ENCODE measurements at places on chromosomes 6 and 20.

- DNase-seq: no peak
Observed at GRCh38 chr6:12504325-12504966, 212.1 kb upstream of the PHACTR1 start.

DNA sequence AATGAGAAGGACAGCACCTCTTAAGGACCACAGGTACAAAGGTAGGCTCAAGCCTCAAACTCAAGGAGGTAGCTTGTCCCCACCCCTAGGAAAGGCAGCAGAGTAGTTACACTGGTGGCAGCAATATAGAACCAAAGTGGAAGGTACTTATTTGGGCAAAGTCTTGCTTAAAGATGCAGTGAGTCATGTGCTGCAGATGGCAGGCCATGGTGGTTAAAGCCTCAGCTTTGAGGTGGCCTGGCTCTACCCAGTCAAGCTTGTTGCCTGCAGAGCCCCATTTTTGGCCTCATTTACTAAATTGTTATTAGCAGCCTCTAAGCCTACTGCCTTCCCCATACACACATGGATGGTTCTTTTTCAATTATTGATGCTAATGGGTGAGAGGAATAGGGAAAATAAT lies 146.0 kb downstream of the ELOVL4 start:
- no peak for DNase-seq

DNA sequence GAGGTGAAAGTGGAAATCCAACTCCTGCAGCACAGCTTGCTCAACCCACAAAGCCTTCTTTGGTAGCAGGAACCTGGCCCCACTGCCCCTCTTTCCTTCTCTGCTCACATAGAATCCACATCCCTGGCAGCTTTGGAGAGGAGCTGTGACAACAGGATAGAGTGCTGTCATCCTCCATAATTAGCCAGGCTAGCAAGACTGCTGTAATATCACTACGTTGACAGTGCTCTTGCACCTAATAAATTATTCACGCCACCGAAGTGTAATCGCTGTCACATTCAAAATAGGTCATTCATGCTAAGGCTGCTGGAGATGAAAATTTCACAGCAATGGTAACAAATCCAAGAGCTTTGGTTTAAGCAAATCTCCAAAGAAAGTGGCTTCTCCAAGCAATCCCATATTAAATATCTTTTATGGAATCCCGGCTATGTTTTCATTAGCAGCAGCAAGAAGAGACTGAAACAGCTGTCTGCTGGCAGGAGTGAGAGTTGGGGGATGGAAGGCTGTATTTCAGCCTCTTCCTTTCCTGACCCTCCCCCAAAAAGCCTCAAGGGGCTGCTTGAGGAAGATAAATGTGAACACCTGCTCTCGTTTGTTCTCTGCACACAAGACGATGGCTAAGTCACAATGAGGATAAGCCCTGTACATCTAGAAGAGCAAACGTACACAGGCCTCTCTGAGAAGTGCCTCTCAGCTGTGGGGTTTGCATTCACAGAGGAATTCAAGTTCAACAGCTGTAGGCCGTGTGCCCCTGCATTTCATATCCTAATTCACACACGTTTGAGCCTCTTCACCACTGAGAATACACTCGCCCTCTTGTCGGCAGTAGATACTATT lies 16.5 kb downstream of the RIPOR2 start:
- DNase-seq: peak; percentile 96

- no peak for DNase-seq
Observed at GRCh38 chr6:149716181-149716963, 1.5 kb downstream of the LATS1 start.

DNA sequence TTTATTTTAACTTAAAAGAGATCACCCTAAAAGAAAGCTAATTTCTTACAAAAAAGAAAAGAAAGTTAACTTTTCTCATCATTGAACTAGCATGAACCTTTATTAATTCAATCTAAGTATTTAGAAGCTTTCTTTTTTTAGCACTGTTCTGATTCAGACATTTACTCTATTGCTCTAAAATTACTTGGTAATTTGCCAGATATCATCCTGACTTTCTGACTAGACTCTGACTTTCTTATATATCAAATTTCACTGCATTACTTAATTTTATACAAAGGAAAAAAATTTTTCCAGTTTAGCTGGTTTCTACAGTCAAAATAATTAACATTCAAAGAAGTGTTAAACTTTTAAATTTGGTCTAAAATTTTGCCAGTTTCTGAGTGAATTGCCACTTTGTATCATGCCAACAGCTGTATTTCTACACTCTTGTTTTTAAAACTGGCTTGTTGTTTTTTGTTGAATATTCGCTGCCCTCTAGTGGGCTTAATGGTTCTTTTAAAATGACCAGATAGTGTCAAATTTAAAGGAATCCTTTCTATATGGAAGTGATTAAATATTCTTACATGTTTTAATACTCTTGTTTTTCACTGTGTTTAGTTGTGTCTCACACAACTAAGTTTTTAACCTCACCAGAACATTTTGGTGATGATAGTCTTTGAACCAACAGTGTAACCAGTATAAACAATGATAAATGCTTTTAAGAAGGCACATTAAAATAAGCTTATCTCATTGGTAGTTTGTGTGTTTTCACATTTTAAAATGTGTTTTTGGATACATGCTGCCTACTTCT lies 102.0 kb downstream of the POPDC3 start:
- peak; percentile 9 for DNase-seq

GRCh38 chr6:145648149-145648548 lies 87.2 kb downstream of the EPM2A start:
- no peak for DNase-seq

- DNase-seq: no peak
Observed at GRCh38 chr6:25094726-25095125, 159.0 kb upstream of the RIPOR2 start.

GRCh38 chr20:4605166-4605565 lies 116.5 kb upstream of the PRND start:
- no peak for DNase-seq

DNA sequence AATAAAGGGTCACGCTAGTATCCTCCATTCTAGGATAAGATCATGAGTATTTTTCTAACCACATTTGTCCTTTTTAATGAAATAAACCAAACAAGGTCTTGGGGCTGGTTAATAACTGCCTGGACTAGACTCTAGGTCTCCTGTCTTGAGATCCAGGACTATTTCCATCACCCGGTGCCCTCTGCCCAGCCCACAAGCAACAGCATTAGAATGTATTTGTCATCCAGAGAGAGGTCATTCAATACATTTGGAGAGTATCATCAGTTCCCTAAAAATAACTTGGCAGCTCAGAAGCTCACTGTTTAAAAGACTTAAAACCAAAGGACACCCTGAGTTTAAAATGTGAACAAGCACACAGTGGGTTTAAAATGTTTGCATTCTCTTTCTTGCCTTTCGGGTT lies 4.4 kb upstream of the RBM24 start:
- DNase-seq: no peak

- DNase-seq: peak; percentile 64
Observed at GRCh38 chr6:38113825-38114576, 294.5 kb downstream of the ZFAND3 start.

DNA sequence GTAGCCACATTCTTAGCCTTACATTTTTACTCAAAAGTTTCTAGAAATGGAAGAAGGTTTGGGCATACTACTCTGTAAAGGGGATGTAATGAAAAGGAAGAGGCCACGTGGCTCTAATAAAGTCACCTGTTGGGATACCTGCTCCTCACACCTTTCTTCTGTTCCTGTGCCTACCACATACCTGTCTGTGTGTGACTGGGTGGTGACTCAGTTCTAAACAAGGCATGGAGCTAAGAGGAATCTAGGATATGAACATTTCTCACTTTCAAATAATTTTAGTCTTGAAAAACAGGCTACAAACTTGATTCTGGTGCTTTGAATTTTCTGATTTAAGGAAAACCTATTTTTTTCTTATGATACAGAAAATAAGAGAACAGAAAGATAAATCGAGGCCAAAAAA lies 363.6 kb downstream of the RFPL4B start:
- DNase-seq: no peak

- no peak for DNase-seq
Observed at GRCh38 chr6:21263531-21264287, 329.8 kb upstream of the SOX4 start.

GRCh38 chr20:60078351-60079250 lies 120.4 kb downstream of the CDH26 start:
- no peak for DNase-seq

- DNase-seq: no peak
Observed at GRCh38 chr6:82521369-82521768, 157.8 kb downstream of the TPBG start.

GRCh38 chr6:170207586-170208181 lies 83.2 kb downstream of the DLL1 start:
- DNase-seq: no peak

DNA sequence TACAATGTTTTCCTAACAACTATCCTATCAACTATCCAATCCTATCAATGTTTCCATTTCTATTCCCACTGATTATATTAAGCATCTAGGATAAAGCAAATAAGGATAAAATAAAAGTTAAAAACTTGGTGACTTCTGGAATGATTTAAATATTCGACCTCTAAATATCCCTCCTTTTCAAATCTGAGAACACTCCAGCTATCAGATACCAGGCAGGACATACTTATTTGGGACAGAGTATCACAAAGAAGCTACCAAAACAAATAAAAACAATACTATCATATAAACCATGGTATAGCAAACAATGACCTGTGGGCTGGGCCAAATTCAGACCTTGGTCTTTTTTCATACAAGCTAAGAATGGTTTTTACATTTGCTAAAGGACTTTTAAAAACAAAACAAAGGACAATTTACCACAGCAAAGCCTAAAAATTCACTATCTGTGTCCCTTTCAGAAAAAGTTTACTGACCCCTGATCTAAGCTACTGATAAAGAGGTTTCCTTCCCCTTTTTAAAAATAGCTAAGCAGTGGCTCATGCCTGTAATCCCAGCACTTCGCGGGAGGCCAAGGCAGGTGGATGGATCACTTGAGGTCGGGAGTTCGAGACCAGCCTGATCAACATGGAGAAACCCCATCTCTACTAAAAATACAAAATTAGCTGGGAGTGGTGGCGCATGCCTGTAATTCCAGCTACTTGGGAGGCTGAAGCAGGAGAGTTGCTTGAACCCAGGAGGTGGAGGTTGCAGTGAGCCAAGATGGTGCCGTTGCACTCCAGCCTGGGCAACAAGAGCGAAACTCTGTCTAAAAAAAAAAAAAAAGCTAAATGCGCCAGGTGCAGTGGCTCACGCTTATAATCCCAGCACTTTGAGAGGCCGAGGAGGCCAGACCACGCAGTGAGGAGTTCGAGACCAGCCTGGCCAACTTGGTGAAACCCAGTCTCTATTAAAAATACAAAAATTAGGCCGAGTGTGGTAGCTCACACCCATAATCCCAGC lies 6.0 kb downstream of the NUP153 start:
- no peak for DNase-seq

- DNase-seq: no peak
Observed at GRCh38 chr6:143064951-143065683, 4.4 kb downstream of the AIG1 start.

DNA sequence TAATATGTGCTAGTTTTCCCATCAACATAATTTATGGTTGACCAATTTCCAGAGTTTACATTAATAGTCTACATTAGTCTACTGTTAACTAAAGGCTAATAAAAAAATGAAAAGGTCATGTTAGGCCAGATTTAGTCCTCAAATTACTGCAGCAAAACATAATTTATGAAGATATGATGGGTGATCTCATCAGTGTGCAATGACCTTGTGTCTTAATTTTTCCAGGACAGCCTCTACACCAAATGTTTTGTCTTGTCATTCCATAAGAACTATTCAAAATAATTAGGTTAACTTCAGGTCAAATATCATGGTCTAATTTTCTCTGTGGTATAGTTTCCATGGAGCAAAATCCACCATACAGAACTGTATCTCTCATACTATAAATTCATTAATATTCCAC lies 234.2 kb downstream of the COL12A1 start:
- no peak for DNase-seq

DNA sequence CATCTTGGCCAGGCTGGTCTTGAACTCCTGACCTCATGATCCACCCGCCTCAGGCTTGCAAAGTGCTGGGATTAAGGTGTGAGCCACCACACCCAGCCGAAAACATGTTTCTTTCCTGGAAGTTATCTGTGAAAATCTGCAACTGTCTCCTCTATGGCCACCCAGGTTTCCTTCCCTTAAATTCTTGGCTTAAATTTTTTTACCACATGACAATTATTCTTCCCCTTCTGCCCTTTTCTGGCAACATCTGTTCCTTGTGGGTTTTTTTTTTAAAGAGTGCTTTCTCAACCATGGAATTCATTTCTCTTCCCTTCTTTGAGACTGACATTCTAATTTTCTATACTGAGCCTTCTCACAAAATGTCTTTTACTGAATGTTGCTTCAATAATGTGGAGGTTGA lies 59.6 kb downstream of the DOK5 start:
- DNase-seq: no peak

DNA sequence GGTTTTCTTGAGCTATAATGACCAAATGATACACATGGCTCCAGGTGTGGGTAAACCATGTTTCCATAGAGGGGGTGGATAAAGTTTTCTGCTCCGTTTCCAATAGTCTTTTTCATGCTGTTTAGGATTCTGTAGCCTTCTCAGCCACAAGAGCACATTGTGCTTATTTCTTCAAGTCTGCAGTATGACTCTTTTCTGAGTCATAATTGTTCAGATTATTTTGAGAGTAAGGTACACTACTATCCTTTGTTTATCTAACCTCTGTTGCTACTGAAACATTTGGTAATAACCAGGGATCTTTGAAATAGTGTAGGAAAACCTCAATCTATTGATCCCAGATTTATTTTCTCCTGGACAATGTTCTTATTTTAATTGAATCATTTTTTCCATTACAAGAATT lies 247.9 kb upstream of the BMP2 start:
- no peak for DNase-seq

DNA sequence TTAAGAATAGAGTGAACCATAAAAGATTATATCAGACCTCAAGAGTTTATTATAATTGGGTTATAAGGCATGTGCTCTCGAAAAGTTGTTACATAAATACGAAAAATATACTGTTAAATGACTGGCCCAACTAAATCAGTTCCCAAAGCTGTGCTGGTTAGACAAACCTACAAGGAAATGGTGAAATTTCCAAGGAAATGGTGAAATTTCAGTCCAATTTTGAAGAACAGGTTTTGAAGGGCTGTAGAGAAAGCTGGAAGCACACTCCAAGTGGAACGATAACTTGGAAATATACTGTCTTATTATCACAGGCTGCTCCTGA lies 400 bp upstream of the TRMT11 start:
- no peak for DNase-seq

- DNase-seq: no peak
Observed at GRCh38 chr6:144928847-144929246, 643.7 kb downstream of the UTRN start.
